Activated CD8-positive, alpha-beta memory T cell treated with anti-CD3 and anti-CD28 coated beads for 1 hour (primary cell): ENCODE measurements at places on chromosomes 4 and X.

GRCh38 chr4:98102660-98103059, 40.6 kb downstream of the STPG2 start:
- DNase-seq, result no peak

- DNase-seq, result no peak
These were observed 12.7 kb upstream of the ZNF330 start for GRCh38 chr4:141207961-141208360.

DNA sequence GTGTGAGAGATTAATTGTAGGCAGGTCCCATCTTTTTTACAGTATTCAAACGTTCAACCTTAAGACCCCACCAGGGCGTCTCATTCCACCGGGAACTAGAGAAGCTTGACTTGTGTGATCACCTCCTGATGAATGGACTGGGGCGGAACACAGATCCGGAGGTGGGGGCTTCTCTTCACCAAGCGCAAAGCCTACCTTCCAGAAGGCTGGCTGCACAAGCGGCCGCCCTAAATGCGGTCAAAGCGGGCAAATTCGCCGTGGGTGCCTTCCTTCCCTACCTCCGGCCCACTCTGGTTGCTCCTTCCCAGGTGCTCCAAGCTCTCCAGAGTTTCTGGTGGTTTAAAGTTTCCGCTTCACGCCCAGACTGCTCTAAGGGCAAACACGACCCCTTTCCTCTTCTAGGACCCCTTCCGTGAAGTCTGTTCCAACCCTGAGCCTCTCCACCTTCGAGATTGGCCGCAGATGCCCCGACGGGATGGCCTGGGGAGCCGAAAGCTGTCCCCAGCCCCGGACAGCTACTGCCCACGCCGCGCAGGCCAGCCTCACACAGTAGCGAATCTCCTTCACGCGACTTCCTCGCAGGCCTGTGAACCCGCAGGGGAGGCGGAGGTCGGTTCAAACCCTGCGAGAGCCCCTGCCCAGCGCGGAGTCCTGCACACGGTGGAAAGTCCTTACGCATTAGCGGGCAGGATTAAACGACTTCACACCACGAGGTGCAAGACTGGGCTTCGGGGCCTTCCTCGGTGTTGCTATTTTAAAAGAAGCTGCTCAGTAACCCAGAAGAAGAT, 1.6 kb upstream of the WWC2 start:
- no peak for DNase-seq

DNA sequence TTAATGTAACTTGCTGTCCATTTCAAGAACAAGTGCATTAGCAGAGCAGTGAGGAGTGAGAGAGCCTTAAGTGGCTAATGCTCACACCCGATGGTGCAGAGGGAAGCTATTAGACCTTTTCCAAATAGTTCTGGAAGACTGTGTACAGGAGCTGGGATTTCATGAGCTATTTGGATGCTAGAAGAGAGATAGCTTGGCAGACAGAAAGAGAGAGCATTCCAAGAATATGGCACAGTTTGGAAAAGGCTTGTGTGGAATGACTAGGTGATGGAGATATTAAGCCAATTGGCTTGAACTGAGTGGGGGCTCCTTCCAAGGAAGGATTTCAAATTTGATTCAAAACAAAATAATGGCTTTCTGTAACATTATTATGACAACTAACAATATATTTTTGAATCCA, 1097.2 kb upstream of the TENM3 start:
- DNase-seq, result no peak

DNA sequence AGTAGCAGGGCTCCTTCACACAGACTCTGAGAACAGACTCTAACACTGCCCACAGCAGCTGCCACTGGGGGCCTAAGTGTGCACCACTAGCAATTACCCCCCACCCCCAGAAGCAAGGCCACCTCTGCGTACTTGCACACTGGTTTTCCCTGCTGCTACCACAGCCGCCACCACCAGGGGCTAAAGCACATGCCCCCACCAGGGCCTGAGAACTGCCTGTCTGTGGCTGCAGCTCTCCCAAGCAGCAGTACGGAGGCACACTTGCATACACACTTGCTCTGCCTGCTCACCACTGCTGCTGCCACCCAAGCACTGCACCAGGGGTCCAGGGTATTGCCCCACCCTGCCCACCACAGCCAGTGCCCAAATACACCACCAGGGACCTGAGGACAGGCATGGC, 59.6 kb downstream of the SCML2 start:
- no peak for DNase-seq

- no peak for DNase-seq
These were observed 22.8 kb upstream of the AP1S2 start for GRCh38 chrX:15877380-15877779.
